ENCODE measurements at places on chromosomes 13 and 19.
A peak's percentile ranks its signal among the peaks of the same experiment; 100 is the strongest.

GRCh38 chr13:35888457-35888883 is 242.7 kb downstream of the DCLK1 start:
- no peak for DNase-seq

- DNase-seq: no peak
These were observed 4.9 kb upstream of the IRF2BP1 start for GRCh38 chr19:45890877-45891276.

- DNase-seq: no peak
These were observed 727 bp downstream of the CNMD start for GRCh38 chr13:52738719-52739467.

DNA sequence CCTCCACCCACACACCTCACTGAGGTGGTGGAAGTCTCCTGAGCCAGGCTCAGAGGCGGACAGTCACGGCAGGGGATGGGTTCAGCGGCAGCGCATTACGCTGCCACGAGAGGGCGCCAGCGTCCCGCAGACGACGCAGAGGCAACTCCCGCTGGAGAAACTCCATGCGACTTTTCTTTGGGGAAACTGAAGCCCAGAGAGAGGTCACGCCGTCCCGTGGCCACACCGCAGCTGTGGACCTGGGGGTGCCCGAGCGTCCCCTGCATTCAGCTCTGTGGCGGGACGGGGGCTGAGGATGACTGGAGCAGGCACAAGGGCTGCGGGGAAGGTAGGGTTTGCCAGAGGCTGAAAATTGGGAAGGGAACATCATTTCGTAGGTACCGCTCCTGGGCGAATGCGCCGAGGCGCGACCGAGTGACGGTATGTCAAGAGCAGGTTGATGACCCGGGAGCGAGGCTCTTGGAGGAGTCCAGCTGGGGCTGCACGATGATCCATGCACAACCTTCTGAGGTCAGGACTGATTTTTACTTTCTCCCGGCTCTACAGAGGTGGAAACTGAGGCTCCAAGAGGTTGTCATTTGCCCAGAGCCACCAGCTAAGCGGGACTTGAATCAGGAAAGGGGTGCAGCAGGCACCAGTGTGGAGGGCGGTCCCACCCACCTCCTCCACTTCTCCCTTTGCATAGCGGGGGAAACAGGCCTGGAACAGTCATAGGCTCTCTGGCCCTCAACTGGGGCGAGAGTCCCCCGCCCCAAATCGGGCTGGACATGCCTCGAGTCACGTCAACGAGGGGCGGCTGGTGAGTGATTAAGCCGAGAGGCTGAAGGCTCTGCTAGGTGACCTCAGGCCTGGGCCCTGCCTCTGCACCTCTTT is 690 bp upstream of the ARRDC2 start:
- peak; percentile 88 for DNase-seq

DNA sequence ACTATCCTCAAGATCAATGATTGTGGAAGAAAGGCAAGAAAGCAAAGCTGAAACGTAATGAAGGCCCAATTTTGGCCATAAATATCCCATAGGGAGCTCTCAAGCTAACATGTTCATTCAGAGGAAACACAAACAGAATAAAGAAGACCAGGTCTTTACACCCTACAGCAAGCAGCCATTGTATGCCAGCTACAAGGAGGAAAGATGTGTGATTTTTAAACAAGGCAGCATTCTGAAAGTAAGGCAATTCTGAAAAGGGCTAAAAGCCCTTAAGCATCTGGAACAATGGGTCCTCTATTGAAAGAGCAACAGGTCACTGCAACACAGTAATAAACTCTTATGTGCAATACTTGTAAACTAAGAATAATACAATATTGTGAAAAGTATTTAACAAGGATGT is 1002.4 kb downstream of the SLITRK1 start:
- DNase-seq: no peak

- no peak for DNase-seq
These were observed 22.4 kb downstream of the FGF21 start for GRCh38 chr19:48777720-48778119.

DNA sequence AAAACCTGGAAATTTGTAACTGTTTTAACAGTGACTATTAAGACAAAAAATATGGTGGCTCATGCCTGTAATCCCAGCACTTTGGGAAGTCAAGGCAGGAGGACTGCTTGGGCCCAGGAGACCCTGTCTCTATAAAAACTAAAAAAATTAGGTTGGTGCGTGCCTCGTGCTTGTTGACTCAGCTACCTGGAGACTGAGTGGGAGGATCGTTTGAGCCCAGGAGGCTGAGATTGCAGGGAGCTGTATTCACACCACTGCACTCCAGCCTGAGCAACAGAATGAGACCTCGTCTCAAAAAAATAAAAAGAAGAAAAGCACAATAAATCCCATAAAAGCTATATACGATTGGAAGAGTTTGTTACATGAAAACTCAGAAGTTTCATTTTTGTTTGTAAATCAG is 23.7 kb downstream of the KLF5 start:
- DNase-seq: no peak

DNA sequence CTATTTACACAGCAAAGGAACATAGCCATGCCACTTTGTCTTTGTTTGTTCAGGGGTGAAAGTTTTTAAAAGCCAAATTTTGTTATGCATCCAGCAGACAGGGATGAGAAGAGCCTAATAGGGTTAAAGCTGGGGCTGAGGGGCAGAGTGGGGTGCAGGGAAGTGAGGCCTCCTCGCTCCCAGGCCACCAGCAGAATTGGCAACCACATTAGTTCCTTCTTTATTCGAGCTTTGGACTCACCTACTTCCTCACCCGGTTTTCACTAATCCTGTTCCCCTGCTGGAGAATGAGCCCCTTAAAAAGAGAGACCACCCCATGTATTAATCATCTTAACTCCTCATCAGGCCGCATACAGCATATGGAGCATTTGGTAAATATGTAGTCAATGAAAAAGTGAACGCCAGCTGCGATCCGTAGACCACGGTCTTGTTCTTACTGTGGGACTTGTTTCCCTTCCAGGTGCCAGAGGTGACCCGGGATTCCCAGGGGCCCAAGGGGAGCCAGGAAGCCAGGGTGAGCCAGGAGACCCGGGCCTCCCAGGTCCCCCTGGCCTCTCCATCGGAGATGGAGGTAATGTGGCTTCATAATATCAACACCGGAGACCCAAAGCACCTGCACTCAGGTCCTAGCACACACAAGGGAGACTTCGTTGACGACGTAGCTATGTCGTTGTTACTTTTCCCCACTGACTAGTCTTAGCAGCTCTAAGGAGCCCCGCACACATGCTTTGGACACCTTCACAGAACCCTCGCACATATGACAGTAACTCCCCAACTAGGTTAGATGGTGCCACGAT is 112.1 kb downstream of the RAB20 start:
- no peak for DNase-seq

DNA sequence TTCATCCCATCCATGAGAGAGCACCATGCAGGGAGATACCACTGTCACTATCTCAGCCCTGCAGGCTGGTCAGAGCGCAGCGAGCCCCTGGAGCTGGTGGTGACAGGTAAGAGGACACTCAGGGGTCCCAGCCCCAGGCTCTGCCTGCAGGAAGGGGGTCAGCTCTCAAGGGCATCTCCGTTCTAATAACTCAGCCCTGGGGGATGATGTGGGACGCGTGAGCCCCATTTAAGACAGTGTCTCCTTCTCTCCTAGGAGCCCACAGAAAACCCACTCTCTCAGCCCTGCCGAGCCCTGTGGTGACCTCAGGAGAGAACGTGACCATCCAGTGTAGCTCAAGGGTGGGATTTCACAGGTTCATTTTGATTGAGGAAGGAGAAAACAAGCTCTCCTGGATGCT is 15.5 kb upstream of the KIR3DL3 start:
- no peak for DNase-seq

DNA sequence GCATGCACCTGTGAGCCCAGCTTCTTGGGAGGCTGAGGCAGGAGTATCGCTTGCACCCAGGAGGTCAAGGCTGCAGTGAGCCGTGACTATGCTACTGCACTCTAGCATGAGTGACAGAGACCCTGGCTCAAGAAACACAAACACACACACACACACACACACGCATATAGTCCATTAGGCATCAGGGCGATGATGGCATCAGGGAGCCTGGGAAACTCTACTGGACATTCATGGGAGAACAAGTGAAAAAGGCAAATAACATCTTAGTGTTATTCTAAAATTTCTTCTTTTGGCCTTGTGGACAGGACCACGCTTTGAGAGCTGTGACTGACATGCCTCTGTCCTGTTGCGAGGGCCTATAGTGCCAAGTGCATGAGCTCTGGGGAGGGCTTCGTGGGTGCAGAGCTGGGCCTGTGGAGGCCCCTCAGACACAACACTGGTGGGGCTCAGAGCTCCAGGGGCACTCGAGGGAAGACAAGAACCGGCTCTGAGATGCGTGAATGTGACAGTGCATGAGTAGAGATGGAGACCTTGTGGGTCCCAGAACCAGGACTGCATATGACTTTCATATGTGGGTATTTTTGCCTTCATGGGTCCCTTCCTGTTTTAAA is 8.0 kb upstream of the USF2 start:
- DNase-seq: peak; percentile 21

DNA sequence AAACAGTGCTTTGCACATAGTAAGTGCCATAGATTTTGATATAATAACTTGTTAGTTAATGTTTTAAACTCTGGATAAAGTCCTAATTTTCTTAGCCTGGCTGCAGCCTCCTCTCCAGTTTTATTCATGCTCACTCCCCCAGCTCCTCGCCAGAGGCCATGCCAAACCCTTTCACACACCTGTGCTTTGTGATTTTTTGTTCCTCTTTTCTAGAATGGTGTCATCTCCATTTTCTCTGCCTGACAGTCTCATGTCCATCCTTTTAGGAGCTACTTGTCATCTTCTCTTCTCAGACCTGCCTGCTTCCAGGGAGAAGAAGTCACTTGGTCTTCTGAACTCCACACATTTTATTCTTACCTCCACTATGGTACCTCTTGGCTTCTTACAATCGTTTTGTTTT is 55.8 kb upstream of the SPATA13 start:
- DNase-seq: no peak

Measured in D341Med (cell line).